Smooth muscle cell of the coronary artery (primary cell): ENCODE measurements at places on chromosomes 12 and 14. TPM values are rescaled to one million over a fixed set of nuclear protein-coding genes. Genes with fewer than 3 reads are reported as not detected.

Gene LRTM2
- total RNA-seq, result not detected in 2 replicates

Gene OTX2
- not detected in 2 replicates for total RNA-seq

Gene FAM181A
- total RNA-seq, result not detected in 2 replicates

Gene ITFG2
- 11.0 and 32.2 TPM in 2 replicates for total RNA-seq

Gene LUM
- 89.5 and 115 TPM in 2 replicates for total RNA-seq

Gene SNRNP35
- total RNA-seq, result 8.7 and 14.5 TPM in 2 replicates

Gene ALDH2
- 52.9 and 55.0 TPM in 2 replicates for total RNA-seq

Gene COCH
- total RNA-seq, result 0.12 and 0.15 TPM in 2 replicates

Gene CD69
- total RNA-seq, result under 0.01 TPM in 1 of 2 replicates, not detected in the other

Gene KRT75
- total RNA-seq, result not detected in 2 replicates

Gene PLEKHD1
- not detected in 2 replicates for total RNA-seq

Gene ACTR6
- 9.0 and 9.4 TPM in 2 replicates for total RNA-seq

Gene LDHB
- total RNA-seq, result 514 and 731 TPM in 2 replicates

Gene MYF6
- total RNA-seq, result not detected in 2 replicates

Gene KRT82
- total RNA-seq, result not detected in 2 replicates

Gene EPYC
- not detected in 2 replicates for total RNA-seq

Gene RFLNA
- 0.35 and 6.8 TPM in 2 replicates for total RNA-seq

Gene OAS2
- 4.0 and 6.7 TPM in 2 replicates for total RNA-seq

Gene SLC35F4
- not detected in 2 replicates for total RNA-seq

Gene FGF23
- not detected in 2 replicates for total RNA-seq

Gene PLA2G1B
- total RNA-seq, result not detected in 2 replicates

Gene HCAR2
- total RNA-seq, result under 0.01 TPM in 1 of 2 replicates, not detected in the other

Gene TOMM20L
- not detected in 2 replicates for total RNA-seq

Gene TAS2R31
- total RNA-seq, result 1.2 and 2.3 TPM in 2 replicates

Gene LALBA
- not detected in 2 replicates for total RNA-seq

Gene KRT72
- not detected in 2 replicates for total RNA-seq

Gene COX8C
- not detected in 2 replicates for total RNA-seq

Gene SOAT2
- total RNA-seq, result not detected in 2 replicates

Gene KIF26A
- under 0.01 and 0.23 TPM in 2 replicates for total RNA-seq

Gene KCNJ8
- 7.1 and 8.9 TPM in 2 replicates for total RNA-seq

Gene DDX11
- 7.4 and 13.7 TPM in 2 replicates for total RNA-seq

Gene GUCY2C
- not detected in 2 replicates for total RNA-seq

Gene GDF11
- total RNA-seq, result 2.7 and 3.3 TPM in 2 replicates

Gene LMNTD1
- 0.23 TPM in 1 of 2 replicates, not detected in the other for total RNA-seq

Gene TSPAN19
- under 0.01 and 0.12 TPM in 2 replicates for total RNA-seq

Gene PRB2
- total RNA-seq, result not detected in 2 replicates

Gene GALNT16
- total RNA-seq, result 0.98 and 11.7 TPM in 2 replicates

Gene ANKS1B
- total RNA-seq, result 0.94 TPM in 1 of 2 replicates, not detected in the other

Gene PRR4
- 0.47 and 0.53 TPM in 2 replicates for total RNA-seq

Gene TDRD9
- 0.30 and 4.1 TPM in 2 replicates for total RNA-seq

Gene TAS2R7
- not detected in 2 replicates for total RNA-seq

Gene SSTR1
- 0.45 and 1.1 TPM in 2 replicates for total RNA-seq
